Lower lobe of right lung (tissue), 2 donors: ENCODE measurements at places on chromosomes 1 and 21.
A peak's percentile ranks its signal among the peaks of the same experiment; 100 is the strongest.

- no peak for DNase-seq
Observed at GRCh38 chr1:169610858-169611257, 19.1 kb downstream of the SELP start.

DNA sequence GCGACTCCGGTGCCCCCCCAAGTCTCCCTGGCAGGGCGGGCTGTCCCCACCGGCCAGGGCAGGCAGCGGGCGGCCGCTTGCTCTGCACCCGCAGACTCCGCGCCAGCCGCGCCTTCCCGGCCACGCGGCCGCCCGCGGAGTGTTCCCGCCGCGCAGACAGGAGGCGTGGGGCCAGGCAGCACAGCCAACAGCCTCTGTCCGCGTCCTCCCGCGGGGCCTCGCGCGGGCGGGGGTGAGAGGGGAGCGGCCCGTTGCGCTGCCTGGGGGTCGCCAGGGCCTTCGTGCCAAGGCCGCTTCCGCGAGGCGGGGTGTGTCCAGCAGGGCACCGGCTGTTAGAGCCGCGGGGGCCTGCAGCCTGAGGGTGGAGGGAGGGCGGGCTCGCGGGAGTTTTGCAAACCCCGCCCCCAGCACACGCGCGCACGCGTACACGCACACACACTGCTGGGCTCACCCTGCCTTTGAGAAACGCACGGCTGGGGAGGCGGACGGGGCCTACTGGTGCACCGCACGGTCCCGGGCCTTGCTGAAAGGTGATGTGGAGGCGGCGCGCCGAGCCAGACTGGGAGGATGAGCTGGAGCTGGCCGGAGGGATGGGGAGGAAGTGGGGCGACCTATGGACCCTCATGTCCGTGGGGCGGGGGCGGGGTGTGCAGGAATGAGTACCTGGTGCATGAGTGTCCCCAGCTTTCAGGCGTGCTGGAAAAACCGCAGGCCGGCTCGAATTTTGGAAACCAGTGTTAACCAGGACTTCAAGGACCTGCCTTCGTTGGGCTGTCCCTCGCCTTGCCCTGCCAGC, 41.5 kb downstream of the KIAA1614 start:
- peak; percentile 65 for DNase-seq

- no peak for DNase-seq
Observed at GRCh38 chr1:10880063-10880462, 83.6 kb upstream of the CASZ1 start.

DNA sequence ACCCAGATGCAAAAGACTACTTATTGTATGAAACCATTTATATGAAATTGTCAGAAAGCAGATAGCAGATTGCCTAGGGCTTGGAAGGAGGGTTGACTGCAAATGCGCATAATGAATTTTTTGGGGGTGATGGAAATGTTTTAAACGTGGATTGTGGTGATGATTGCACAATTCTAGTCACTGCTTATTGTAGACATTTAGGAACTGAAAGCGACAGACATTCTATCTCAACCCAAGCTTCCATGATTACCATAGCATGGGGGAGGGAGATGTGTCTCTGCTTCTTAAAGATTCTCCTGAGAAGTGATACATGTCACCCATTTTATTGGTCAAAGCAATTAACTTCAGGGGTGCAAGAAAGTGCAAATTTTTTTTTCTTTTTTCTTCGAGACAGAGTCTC, 2.8 kb upstream of the MTF2 start:
- no peak for DNase-seq

- DNase-seq, result no peak
Observed at GRCh38 chr1:86507935-86508582, 38.8 kb upstream of the CLCA4 start.

DNA sequence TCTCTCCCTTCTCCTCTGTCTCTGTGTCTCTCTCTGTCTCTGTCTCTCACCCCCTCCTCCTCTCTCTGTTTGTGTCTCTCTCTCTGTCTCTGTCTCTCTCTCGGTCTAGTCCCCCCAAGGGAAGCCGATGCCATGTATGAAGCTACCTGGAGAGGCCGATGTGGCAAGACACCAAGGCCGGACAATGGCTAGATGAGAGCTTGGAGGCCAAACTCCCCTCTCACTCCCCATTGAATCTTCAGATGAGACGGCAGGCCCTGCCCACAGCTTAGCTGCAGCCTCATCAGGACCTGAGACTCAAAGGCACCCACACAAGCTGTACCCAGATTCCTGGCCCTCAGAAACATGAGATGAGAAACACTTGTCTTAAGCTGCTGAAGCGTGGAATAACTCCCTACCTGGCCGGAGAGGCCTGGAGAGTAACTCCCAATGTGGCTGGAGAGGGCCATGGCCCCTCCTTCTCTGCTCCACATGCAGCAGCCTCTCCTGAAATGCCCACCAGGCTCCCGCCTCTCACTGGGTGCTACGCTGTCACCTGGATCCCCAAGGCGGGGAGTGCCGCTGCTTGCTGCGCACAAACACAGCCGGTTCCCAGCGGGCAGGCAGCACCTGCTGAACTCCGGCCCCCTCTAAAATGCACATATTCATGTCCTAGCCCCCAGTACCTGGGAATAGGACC, 7.8 kb upstream of the ACTRT2 start:
- peak; percentile 37 for DNase-seq

- no peak for DNase-seq
Observed at GRCh38 chr1:10193288-10193687, 17.1 kb upstream of the KIF1B start.

DNA sequence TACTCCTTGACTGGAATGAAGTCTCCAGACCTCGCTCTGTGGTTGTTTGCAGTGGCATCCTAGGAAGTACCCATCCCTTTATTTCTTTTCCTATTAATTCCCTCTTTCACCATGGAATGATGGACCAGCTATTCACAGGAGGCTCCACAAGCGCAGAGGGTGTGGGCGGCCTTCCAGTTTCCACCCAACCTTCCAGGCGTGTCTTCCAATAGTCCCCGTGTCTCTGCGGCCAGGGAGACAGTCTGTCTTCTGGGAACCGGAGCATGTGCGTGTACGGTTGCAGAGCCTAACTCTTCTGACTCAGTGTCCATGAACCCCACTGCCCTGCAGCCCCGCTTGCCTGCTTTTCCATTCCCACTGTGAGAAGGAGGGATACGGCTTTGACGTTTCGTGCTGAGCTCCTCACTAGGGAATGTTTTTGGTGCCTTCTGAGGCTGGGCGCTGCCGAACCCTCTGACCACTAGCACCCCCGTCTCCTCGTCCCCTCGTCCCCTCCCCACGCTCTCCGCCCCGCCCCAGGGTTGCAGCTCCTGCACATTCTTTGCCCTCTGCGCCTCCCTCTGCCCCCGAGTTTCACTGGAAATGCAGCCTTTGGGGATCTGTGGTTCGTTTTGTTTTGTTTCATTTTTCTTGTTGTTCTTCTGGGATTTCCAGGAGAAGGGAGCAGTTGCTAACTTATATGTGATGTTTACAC, 26.3 kb upstream of the FAM3B start:
- DNase-seq, result no peak

GRCh38 chr1:96979304-96980268, 258.0 kb downstream of the PTBP2 start:
- DNase-seq, result no peak

DNA sequence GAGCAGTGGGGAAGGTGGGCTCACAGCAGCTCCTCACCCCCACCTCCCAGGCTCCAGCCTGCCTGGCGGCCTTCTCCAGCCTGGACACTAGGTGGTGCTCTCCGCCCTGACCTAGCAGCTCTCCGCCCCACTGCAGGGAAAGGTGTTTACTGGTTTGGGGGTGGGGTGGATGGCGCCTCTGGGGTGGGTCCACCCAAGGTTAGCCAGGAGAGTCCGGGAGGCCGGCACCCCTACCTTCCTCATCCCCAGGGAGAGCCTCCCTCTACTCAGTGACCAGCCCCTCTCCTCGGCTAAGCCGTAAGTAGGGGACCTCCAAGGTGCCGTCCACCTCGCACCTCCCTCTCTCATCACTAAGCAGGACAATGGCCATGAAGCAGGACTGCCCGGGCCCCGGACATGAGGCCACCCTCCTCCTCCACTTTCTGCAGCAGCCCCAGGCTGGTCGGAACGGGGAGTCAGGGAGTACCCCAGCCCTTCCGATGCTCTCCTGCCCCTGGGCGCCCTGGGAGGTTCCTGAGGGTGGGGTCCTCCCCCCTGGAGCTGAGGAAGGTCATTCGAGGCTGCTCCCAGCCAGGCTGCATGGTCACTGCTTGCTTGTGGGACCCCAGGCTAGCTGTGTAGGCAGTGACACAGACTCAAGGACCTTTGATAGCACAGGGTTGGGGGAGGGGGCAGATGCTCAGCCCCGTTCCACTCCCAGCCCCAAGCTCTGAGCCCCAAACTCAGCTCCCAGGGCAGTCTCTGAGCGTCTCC, 101.4 kb upstream of the VAMP3 start:
- DNase-seq, result peak; percentile 61

GRCh38 chr1:20630729-20631128, 2.5 kb upstream of the PINK1 start:
- no peak for DNase-seq

GRCh38 chr1:248873993-248874533, 15.2 kb upstream of the ZNF692 start:
- DNase-seq, result peak; percentile 69

DNA sequence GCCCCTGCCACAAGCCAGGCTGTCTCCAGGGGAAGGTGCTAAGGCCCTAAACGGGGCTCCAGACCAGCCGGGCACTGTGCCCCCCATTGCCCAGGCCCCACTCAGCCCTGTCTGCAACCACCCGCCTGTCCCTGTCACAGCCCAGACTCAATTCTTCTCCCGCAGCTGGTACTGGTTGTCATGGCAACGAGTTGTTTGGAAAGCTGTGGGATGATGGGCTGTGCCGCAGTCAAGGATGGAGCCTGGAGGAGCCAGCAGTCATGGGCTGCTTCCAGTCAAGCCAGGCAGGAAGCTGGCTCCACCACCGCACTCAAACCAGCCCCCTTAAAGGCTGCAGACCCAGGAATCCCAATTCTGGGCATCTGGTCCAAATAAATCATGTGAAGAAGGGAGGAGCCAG, 4.2 kb downstream of the SPOCD1 start:
- no peak for DNase-seq
